Fibroblast of villous mesenchyme (primary cell): ENCODE measurements at places on chromosomes 2 and 18.

GRCh38 chr2:191539068-191539467 lies 138.9 kb upstream of the NABP1 start:
- peak; percentile 32 for DNase-seq

GRCh38 chr2:61059382-61059781 lies 6.3 kb upstream of the SANBR start:
- no peak for DNase-seq

DNA sequence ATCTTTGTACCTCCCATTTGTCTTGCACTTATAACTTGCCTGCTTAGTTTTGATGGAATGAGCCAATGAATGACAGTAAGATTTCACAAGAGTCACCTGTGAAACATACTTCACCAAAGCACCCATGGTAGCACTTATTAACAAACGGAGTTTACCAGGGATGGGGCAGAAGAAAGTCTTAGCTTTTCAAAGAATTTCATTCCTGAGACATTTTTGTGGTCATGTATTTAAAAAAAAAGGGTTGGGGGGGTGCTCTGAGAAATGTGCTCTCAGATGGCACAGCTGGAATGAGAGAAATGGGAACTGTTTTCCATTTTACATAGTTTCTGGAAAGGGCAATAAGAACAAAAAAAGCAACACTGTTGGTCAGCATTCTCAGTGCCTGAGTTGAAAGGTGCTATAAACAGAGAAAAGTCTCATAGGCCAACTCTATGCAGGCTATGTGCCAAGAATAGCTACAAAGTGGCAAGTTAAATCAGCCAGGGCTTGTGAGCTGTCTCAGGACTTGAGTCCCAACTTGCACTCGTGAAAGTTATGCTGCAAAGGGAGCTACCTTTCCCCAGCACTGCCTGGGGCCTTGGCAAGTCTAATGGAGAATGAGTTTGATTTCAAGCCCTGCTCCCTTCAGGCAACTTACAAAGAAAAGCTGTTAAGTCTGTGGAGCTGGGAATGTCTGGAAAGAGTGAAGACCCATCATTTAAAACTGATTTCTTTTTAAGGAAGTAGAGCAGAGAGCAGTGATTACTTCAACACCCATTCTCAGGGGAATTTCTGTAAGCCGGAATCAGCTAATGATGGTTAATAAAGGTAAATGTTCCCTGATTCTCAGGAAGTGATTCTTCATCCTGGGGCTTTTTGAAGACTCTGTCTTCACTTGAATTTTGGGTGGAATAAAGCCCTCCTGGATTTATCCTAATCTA lies 170.6 kb downstream of the SLC8A1 start:
- peak; percentile 48 for DNase-seq

GRCh38 chr2:204967199-204967960 lies 422.1 kb downstream of the PARD3B start:
- DNase-seq, result no peak

GRCh38 chr2:72887032-72887739 lies at the start of gene SPR:
TSS of gene SPR (plus strand) at chr2:72887408. CDS start at chr2:72887433, 25 bp downstream.
- DNase-seq, result peak; percentile 54

DNA sequence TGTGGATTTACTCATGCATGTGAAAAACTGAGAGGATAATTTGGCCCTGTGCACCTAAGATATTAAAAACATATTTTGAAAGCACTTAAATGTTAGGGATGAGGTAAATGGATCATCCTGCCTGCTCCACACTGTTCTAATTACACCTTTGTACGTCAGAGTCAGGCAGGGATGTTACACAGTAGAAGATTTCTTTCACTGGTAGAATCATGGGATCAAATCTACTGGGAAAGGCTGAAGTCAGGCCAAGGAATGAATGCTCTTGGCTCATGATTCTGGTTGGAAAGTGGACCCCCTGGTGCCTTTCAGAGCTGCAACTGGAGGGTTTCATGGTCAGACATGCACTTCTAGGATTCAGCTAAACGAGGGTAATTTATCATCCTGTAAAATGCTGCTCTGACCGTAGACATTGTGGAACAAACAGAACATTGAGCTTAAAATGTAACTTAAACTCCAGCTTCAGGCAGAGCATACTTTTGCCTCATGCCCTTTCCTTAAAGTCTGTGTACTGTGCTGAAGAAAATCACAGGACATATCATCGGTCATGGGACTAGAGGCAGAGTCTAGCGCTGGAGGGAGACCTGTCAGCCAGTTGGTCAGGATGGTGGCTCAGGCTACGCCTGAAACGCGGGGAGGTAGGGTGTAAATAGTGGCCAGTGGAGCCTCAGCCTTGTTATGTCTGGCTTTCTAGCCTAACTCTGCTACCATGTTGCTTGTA lies 4.9 kb downstream of the KCNE4 start:
- DNase-seq, result peak; percentile 72

DNA sequence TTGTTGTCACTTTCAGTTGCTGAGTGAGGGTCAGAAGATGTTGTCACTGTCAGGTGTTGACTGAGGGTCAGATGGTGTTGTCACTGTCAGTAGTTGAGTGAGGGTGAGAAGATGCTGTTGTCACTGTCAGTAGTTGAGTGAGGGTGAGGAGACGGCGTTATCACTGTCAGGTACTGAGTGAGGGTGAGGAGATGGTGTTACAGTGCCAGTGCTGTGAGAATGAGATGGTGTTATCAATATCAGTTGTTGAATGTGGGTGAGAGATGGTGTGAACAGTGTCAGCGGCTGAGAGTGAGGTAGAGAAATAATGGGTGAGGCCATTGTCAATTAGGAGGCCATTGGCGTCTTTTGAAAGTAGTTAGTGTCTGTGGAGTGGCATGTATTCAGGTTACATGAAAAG lies 1.6 kb upstream of the ATP9B start:
- DNase-seq, result no peak

DNA sequence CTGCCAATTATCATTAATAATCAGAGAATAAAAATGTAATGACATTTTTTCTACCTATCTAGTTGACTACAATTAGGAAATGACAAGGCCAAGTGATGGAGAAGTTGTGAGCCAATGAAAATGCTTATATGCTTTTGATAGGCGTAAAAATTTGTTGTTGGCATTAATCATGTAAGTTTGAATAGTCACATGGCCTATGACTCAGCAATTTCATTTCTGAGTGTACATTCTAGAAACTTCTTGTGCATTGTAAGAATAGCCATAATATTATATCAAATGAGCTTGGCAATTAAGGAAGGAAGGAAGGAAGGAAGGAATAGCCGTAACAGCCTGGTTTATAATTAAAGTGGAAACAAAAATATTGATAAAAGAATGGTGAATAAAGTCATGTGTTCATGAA lies 179.9 kb downstream of the PTH2R start:
- DNase-seq, result no peak

- no peak for DNase-seq
Observed at GRCh38 chr2:241914542-241914941, 45.0 kb downstream of the RTP5 start.

- DNase-seq, result no peak
Observed at GRCh38 chr18:62458868-62459716, 63.7 kb upstream of the ZCCHC2 start.

DNA sequence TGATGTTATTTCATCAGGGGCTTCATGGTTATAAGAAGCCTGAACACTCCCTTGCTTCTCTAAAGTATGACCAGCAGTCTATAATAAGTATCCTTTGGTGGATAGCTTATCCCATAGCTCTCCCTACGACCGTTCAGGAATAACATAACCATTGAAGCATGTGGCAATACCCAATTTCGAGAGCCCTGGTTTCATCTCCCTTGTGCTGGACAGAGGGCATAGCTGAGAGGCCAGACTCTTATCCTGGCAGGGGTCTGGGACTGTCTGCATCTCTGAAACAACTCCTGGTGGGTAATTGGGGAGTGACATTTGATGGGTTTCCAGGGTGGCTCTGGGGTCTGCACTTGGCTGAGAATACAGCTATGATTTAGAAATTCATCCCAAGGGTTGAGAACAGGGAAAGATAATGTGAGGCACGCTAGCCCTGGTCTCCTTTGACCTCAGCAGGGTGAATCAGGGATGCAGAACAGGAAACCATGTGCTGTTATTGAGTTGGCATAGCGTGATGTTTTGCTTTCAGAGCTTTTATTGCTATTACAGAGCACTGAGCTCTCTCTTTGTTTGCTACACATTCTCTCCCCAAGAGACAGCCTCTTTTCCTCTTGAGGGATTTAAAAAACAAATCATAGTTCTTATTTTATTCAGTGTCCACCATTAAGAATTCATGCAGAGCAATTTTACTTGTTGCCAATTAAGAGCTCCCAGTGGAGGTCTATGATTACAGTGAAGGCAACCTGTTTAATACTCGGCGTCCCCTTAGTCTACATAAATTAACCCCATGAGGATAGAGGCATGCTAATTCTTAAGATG lies 274.5 kb downstream of the NCKAP5 start:
- DNase-seq, result peak; percentile 68

- DNase-seq, result no peak
Observed at GRCh38 chr2:134515137-134515536, 203.7 kb downstream of the TMEM163 start.

- DNase-seq, result no peak
Observed at GRCh38 chr2:222611684-222612083, 44.2 kb downstream of the FARSB start.

GRCh38 chr18:3593381-3593903 lies 143.5 kb downstream of the TGIF1 start:
- DNase-seq, result peak; percentile 96

GRCh38 chr2:30862054-30862651 lies 54.9 kb upstream of the CAPN13 start:
- peak; percentile 70 for DNase-seq

DNA sequence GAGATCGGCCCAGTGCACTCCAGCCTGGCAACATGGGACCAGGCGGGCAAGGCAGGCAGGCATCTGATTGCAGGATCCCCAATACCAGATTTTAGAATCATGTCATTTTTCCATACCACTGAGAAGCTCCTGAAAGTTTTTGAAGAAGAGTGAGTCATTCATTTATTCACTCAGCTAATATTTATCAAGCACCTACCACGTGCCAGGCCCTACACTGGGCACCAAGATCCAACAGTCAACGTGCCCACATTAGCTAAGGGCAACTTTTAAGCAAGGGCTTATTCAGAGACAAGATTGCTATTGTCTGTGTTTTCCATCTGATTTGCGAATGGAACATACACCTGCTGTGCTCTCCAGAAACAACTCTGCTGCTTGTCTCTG lies 126.8 kb upstream of the LGALSL start:
- no peak for DNase-seq

DNA sequence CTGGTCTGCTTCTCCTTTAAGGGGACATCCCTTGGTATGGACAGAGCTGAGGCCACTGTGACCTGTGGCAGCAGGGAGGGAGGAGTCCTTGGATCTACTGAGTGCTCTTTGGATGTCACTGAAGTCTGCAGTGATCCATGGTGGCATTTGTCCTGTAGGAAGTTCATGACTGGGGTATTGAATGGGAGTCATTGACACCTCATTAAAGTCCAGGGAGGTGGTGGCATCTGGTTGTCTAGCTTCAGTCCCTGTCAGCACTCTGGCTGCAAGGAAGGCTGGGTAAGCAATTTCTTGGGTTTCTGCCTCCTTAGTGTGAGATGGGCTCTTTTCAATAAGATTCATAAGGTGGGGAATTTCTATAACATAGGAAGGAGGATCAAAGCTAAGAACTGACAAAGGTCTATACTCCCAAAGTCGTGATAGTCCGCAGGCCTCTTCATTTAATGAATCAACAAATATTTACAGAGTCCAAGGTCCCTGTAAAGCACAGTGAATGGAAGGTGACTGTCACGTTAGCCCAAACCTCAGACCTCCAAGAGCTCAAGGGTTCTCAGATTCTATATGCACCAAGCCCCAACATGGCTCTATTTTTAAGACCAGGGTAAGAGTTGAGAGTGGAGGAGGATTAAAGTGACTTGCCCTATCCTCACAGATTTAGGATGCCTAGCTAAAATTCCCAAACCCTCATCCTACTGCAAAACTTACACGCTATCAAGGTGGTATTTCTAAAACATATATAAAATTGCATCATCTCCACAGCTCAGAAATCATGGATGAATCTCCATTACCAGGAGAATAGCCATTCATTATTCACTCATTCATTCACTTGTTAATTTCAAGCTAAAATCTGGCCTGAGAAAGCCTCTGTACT lies 40.2 kb downstream of the THNSL2 start:
- no peak for DNase-seq

GRCh38 chr2:222459983-222460382 lies 35.6 kb downstream of the SGPP2 start:
- DNase-seq, result no peak

DNA sequence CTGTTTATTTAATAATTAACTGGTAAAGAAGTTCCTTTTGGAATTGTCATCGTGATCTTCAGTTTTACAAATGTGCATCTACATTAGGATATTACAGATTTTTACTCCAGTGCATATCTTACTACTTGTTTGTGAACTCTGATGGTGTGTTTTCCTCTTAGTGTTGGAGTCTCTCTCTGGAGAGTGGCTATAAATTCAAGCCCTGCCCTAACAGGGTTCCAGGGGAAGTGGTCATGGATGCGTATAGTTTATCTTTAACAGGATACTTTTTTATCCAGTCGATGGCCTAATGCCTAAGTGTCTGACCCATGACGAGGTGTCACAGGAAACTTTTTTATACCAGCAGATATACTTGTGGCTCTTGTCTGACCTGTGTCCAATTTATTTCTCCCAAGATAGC lies 75.4 kb downstream of the CHN1 start:
- DNase-seq, result no peak

- no peak for DNase-seq
Observed at GRCh38 chr2:38260972-38261371, 116.1 kb downstream of the ATL2 start.

- DNase-seq, result peak; percentile 52
Observed at GRCh38 chr2:182349268-182349667, 77.6 kb downstream of the PDE1A start.

DNA sequence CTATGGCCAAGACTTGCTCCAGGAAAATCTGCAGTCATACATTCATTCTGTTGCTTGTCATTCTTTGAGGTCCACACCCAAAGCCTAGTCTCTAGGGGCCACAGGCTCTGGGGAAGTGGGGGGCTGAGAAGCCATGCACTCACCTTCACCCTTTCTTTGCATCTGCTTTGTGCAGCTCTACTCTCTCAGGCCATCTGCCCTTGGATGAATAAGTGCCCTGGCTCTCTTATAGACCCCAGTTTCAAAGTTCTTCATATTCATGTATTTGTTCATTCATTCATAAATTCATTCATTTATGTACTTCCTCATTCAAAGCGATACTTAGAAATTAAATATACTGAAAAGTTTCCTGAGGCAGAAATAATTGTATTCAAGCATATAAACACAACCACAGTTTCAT lies 130.3 kb upstream of the FAM98A start:
- no peak for DNase-seq

DNA sequence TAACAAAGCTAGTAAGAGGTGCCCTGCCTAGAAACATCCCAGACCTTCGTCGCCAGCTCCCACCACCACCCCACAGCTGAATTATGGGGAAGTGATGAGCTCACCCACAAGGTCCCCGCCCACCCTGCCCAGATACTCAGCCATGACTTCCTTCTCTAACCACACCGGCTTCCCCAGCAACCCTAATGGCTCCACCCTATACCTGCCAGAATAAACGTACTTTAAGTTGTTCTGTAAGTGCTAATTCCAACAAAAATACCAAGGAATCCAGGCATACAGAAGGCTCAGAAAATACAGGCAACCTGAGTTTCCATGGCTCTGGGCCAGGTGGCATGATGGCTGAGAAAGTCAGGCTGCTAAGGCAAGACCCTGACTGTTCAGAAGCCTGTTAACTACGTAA lies 39.1 kb downstream of the TMEM163 start:
- DNase-seq, result no peak
